Right lobe of liver (tissue), 6 donors: ENCODE measurements at places on chromosomes 3 and 15. TPM values are rescaled to one million over a fixed set of nuclear protein-coding genes. Genes with fewer than 3 reads are reported as not detected.

The COL7A1 gene
- 0.68 TPM for total RNA-seq

The GOLGA8R gene
- total RNA-seq = 1.2 TPM

- DNase-seq = no peak
These were observed 117.0 kb downstream of the IMPG2 start for GRCh38 chr3:101203411-101203810.

- no peak for DNase-seq
These were observed 8.7 kb upstream of the FLNB start for GRCh38 chr3:57999417-58000115.

- no peak for DNase-seq
These were observed 95.9 kb downstream of the FLNB start for GRCh38 chr3:58104151-58104550.
